ENCODE measurements at places on chromosomes 6 and 20. TPM values are rescaled to one million over a fixed set of nuclear protein-coding genes. Genes with fewer than 3 reads are reported as not detected.

CST3 gene
- 577 TPM for total RNA-seq

KCNK5 gene
- total RNA-seq = not detected

NKX2-2 gene
- not detected for total RNA-seq

PACSIN1 gene
- 5.4 TPM for total RNA-seq

DNAAF9 gene
- total RNA-seq = 9.4 TPM

FOXF2 gene
- not detected for total RNA-seq

TRIM31 gene
- not detected for total RNA-seq

SIM1 gene
- 29.7 TPM for total RNA-seq

DNA sequence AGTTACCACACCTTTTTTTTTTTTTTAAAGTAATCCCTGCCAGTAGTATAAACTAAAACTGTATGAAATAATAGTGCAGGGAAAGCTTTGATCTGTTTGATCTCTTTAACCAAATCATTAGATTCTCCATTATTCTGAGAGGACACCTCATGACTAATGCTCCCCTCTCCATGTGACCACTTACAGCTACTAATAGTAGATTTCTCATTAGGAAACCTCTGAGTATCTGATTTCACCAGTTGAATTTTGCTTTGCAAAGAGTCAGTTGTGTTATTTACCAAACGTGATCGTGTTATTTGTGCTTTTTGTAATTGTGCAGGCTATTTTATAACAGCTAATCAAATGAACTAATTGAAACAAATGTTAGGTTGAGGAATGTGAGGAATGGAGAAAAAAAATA lies 12.5 kb downstream of the CASP8AP2 start:
- peak; percentile 45 for DNase-seq

GRCh38 chr6:55012454-55012853 lies 161.9 kb upstream of the HCRTR2 start:
- no peak for DNase-seq

- DNase-seq = no peak
These were observed 35.0 kb downstream of the ARMC2 start for GRCh38 chr6:108883172-108883571.

DNA sequence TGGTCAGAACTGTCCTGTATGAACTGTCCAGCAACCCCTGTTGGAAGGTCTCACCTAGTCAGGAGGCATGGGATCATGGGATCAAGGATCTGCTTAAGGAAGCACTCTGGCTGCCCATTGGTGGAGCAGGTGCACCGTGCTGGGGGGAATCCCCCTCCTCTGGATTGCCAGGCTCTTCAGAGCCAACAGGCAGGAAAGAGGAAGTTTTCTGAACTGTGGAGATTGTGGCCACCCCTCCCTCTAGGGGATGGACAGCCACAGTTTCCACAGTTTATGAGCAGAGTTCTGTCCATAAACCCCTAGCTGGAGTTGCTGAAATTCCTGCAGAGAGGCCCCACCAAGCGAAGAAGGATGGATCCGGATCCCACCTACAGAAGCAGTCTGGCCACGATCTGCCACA lies 13.0 kb upstream of the HLA-DQB1 start:
- no peak for DNase-seq

- no peak for DNase-seq
These were observed 1.3 kb downstream of the KIF13A start for GRCh38 chr6:17985934-17986655.

DNA sequence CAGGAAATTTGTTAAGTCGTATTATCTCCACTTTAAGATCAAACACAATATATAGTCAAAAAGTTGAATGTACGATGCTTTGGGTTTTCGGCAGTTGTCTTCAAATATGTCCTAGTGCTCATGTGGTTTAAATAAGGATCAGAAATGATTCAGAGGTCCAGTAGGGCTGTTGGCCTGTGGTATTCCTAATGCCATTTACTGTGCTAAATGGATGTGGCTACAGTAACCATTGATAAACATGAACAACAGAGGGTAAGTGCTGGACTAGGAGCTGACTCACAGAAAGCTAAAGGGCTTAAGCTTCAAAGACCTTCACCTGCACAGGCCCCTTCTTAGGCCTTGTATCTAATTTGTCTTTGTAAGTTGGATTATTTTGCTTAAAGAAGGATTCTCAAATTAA lies 80.5 kb upstream of the TPD52L1 start:
- DNase-seq = peak; percentile 67

GRCh38 chr6:85389151-85389797 lies 60.6 kb upstream of the NT5E start:
- no peak for DNase-seq

- peak; percentile 34 for DNase-seq
These were observed 41.1 kb upstream of the OSTM1 start for GRCh38 chr6:108115598-108116058.

GRCh38 chr6:150004101-150004782 lies 21.1 kb downstream of the RAET1L start:
- no peak for DNase-seq

DNA sequence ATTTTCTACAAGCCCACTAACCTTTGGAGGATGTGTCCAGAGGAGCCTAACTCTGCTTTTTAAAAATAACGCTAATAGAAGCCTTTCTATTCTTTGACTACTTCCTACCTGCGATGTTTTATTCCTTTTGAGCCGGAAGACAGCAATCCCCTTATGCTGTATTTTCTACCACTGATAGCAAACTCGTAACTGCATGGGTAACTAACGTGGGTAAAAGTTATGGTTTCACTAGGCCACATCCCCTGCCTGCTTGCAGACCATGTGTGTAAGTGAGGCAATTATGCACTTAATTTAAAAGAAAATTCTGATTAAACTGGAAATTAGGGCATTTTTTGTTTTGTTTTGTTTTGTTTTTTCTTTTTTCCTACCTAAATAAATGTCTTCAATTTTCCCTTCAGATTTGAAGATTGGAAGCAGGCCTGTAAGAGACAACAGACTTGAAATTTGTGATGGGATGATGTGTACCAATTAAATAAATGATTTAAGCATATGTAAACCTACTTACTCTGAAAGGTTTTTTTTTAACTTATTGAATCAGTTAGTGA lies 931 bp downstream of the UFL1 start:
- DNase-seq = peak; percentile 26

GRCh38 chr20:9280666-9281065 lies 211.8 kb downstream of the PLCB4 start:
- no peak for DNase-seq

DNA sequence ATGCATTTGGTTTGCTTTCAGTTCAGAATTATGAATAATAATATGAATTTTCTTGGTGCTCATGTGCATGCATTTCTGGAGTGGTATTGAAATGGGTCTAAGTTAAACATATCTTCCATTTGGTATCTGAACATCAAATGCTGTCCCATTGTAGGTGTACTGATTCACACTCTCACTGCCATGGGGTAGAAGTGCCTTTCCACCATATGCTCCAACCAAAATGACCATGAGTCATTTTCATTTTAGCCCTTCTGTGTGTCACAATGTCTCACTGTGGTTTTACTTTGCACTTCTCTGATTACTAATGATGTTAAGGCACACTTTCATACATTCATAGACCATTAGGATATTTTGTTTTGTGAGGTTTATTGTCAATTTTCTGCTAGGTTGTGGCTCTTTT lies 211.9 kb downstream of the HAO1 start:
- peak; percentile 58 for DNase-seq

DNA sequence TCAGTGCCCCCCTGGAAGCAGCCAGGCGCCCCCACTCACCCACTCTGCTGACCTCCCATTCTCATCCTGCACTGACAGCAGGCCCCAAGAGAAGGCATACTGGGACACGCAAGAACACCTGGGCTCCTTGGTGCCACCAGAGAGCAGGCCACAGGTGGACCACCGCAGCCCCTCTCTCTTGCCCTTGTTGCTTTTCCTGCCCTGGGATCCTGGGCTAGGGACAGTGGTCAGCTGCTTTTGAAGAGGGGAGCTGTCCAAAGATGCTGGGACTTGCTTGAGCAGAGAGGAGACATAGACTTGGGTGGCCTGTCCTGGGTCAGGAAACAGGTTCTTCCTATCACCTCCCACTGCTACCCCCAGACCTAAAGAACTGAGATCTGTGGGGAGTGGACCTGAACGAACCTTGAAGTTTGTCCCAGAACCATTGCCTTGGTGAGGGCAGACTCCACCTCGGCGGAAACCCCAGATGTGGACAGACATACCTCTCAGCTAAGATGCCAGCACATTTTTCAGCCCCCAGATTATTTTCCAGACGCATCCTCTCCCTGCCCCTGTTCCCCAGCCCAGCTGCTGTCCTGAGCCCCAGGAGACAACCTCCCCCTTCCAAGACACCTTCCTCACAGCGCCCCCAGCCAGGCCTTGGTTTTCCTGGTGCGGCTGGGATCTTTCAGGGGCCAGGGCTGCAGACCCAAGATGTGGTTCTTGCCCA lies 1.1 kb downstream of the GLP1R start:
- no peak for DNase-seq

- DNase-seq = no peak
These were observed 179.7 kb upstream of the MYLIP start for GRCh38 chr6:15948930-15949900.
